GM23248 (cell line): ENCODE measurements at places on chromosomes 12 and 14. TPM values are rescaled to one million over a fixed set of nuclear protein-coding genes. Genes with fewer than 3 reads are reported as not detected.

Gene CFAP54
- 0.32 and 2.0 TPM in 2 replicates for total RNA-seq

Gene TAS2R50
- total RNA-seq = 0.32 TPM in 1 of 2 replicates, not detected in the other

Gene HOXC9
- total RNA-seq = 2.5 and 3.7 TPM in 2 replicates

Gene DIO3
- not detected in 2 replicates for total RNA-seq

Gene TSPAN19
- total RNA-seq = not detected in 2 replicates

Gene SLC6A15
- 2.6 and 3.2 TPM in 2 replicates for total RNA-seq

Gene SLC4A8
- total RNA-seq = 2.6 and 4.3 TPM in 2 replicates

Gene TAS2R20
- total RNA-seq = 1.8 and 2.5 TPM in 2 replicates

Gene MRPS35
- total RNA-seq = 40.3 and 55.9 TPM in 2 replicates
